ENCODE measurements at places on chromosomes 3 and 15. TPM values are rescaled to one million over a fixed set of nuclear protein-coding genes. Genes with fewer than 3 reads are reported as not detected.

DNA sequence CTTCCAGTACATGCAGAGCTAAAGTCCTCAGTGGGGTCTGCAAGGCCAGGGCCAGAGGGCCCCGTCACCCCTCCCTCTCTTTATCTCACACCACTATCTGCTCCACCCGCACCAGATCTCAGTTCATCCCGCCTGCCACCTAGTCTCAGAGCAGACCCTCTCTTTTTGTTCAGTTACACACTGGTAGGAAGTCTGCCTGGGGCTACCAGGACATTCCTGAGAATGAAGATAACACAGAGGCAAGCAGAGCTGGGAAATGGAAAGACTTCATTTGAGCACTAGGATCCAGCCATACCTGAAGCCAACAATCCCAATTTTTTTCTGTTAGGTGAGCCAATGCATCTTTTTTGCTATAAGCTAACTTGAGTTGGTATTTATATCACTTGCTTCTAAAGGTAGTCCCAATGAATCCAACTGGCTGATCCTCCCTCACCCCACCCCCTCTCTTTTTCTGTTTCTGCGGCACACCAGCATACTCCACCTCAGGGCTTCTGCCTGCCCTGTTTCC is 24.5 kb downstream of the ATP2B2 start:
- DNase-seq, result no peak
- no peak overlapping the region for H3K27ac ChIP-seq
- peaks cover 4% of the 10 kb centered on the region for H3K27me3 ChIP-seq
- no peaks in the 10 kb centered on the region for H3K36me3 ChIP-seq

DNA sequence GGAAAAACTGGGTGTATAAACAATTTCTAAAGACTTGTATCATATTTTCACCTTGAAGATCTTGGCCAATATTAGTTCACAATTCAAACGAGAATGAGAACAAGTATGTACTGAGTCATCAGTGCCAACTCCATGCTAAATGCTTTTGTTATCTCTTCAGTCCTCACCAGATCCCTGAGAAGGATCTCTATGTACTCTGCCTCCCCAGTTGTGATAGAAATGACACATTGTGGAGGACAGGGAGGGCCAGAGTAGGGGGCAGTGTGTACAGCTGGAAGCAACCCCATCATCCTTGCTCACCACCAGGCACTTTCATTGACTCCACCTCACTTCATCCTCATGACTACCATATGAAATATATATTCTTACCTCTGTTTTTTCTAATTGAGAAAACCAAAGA is 353.7 kb upstream of the SOX2 start:
- no peak overlapping the region for H3K4me3 ChIP-seq
- no peaks in the 10 kb centered on the region for H3K36me3 ChIP-seq
- no peak overlapping the region for H3K27ac ChIP-seq
- H3K27me3 ChIP-seq, result no peaks in the 10 kb centered on the region

- H3K27me3 ChIP-seq, result no peaks in the 10 kb centered on the region
- H3K4me1 ChIP-seq, result no peaks in the 10 kb centered on the region
- no peak overlapping the region for H3K4me3 ChIP-seq
- DNase-seq, result no peak
Observed at GRCh38 chr3:2544212-2544611, 445.5 kb downstream of the CNTN4 start.

GRCh38 chr3:54270816-54271526 is 148.6 kb downstream of the CACNA2D3 start:
- H3K4me1 ChIP-seq, result no peaks in the 10 kb centered on the region
- no peak for DNase-seq
- no peak overlapping the region for H3K4me3 ChIP-seq
- no peaks in the 10 kb centered on the region for H3K27me3 ChIP-seq

- H3K4me1 ChIP-seq, result no peaks in the 10 kb centered on the region
- no peak for DNase-seq
- H3K27ac ChIP-seq, result no peak overlapping the region
- no peaks in the 10 kb centered on the region for H3K27me3 ChIP-seq
- H3K36me3 ChIP-seq, result no peaks in the 10 kb centered on the region
Observed at GRCh38 chr3:117761703-117762620, 1052.4 kb downstream of the TUSC7 start.

- H3K4me1 ChIP-seq, result peaks cover 15% of the 10 kb centered on the region
- peak overlapping the region; percentile 72 for H3K4me3 ChIP-seq
- DNase-seq, result peak; percentile 27
- no peaks in the 10 kb centered on the region for H3K36me3 ChIP-seq
- no peak overlapping the region for H3K27ac ChIP-seq
Observed at GRCh38 chr3:43104660-43105595, 951 bp downstream of the POMGNT2 start.

DNA sequence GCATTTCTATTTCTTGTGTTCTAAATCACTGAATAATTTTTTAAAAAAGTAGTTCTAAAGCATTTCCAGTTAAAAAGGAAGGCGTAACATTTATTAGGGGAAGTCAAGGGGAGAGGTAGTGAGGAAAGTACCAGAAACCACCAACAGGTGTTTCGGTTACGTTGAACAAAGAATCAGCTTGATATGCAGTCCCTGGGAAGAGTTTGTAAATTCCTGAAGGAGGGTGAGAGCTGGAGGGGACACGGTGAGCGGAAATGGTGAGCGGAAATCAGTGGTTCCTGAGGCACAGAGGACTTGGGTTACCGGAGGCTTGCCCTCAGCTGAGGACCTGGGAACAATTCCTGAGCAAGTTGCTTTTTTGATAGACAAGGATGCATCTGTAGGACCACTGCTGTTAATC is 17.8 kb downstream of the MAP2K1 start:
- peaks cover 93% of the 10 kb centered on the region for H3K4me1 ChIP-seq
- peaks cover 57% of the 10 kb centered on the region for H3K36me3 ChIP-seq
- peak overlapping the region; percentile 57 for H3K4me3 ChIP-seq
- no peak for DNase-seq
- peak overlapping the region; percentile 78 for H3K27ac ChIP-seq
- H3K27me3 ChIP-seq, result no peaks in the 10 kb centered on the region

- H3K27me3 ChIP-seq, result peaks cover 53% of the 10 kb centered on the region
- peaks cover 6% of the 10 kb centered on the region for H3K4me1 ChIP-seq
- no peak overlapping the region for H3K4me3 ChIP-seq
- H3K36me3 ChIP-seq, result no peaks in the 10 kb centered on the region
- no peak for DNase-seq
Observed at GRCh38 chr3:68935778-68936177, 3.4 kb upstream of the TAFA4 start.

DNA sequence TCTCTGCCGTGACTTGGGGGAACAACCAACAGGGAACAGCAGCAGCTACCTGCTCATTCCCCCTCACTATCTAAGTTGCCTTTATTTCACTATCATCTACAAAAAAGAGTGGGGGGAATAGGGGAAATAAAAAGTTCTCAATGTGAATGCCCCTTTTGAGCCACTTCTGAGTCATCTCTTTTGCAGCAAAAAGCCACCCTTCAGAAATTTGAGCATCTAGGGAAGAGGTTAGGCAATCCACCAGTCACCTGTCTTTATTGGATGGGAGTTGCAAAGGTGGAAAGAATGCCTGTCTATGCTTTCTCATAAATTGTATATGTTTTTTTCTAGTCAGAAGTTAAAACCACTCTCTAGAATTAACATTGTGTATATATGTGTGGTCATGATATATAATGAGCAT is 41.1 kb downstream of the GPD1L start:
- H3K27me3 ChIP-seq, result no peaks in the 10 kb centered on the region
- DNase-seq, result no peak
- no peak overlapping the region for H3K27ac ChIP-seq
- peaks cover 15% of the 10 kb centered on the region for H3K4me1 ChIP-seq

DNA sequence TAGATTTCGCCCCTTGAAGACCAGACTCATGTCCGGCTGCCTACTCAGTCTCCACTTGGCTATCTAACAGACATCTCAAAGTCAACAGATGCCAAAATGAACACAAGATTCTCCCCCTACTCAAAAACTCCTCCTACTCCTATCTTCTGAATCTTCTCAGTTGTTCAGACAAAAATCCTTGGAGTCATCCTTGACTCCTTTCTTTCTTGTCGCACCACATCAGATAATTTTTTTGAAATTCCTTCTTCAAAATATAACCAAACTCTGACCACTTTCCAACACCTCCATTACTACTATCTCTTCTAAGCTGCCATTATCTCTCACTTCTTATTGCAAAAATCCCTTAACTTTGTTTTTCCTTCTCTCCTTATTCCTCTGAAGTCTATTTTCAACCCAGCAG is 141.9 kb upstream of the SLC7A14 start:
- DNase-seq, result no peak
- H3K27ac ChIP-seq, result no peak overlapping the region
- peaks cover 8% of the 10 kb centered on the region for H3K27me3 ChIP-seq

- peaks cover 4% of the 10 kb centered on the region for H3K4me1 ChIP-seq
- no peak overlapping the region for H3K27ac ChIP-seq
- H3K36me3 ChIP-seq, result peaks cover 1% of the 10 kb centered on the region
- no peak for DNase-seq
- no peak overlapping the region for H3K4me3 ChIP-seq
- no peaks in the 10 kb centered on the region for H3K27me3 ChIP-seq
Observed at GRCh38 chr3:156741935-156742334, 67.5 kb downstream of the TIPARP start.

Gene GOLGA8M
- total RNA-seq, result 5.2 TPM

Gene INSYN1
- total RNA-seq, result not detected

Gene CPA3
- total RNA-seq, result not detected

Gene AHSG
- total RNA-seq, result not detected

Gene PAK6
- 1.4 TPM for total RNA-seq

Gene OR5K2
- total RNA-seq, result not detected

Gene UBE3A
- 87.7 TPM for total RNA-seq

Gene PIK3CA
- total RNA-seq, result 23.9 TPM

Gene FOXB1
- 0.52 TPM for total RNA-seq

Gene TRPC1
- 0.45 TPM for total RNA-seq
